ENCODE measurements at places on chromosomes 5 and 9.

DNA sequence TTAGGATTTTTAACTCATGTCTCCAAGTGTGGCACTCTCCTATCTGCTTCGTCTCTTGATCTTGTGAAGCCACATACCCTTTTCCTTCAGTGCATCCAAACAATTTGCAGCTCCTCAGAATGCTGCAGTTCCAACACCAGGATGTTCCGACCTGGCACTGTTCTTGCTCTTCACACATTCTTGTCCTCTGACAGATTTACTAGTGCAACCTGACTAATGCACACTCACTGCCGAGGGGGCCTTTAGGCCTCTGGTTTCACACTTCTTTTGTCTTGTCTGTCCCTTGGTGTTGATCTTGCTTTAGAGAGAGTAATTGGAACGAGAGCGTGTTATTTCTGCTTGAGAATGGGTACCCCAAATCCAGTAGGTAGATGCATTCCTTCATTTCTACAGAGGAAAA lies 15.0 kb downstream of the ARHGAP26 start:
- DNase-seq: no peak

DNA sequence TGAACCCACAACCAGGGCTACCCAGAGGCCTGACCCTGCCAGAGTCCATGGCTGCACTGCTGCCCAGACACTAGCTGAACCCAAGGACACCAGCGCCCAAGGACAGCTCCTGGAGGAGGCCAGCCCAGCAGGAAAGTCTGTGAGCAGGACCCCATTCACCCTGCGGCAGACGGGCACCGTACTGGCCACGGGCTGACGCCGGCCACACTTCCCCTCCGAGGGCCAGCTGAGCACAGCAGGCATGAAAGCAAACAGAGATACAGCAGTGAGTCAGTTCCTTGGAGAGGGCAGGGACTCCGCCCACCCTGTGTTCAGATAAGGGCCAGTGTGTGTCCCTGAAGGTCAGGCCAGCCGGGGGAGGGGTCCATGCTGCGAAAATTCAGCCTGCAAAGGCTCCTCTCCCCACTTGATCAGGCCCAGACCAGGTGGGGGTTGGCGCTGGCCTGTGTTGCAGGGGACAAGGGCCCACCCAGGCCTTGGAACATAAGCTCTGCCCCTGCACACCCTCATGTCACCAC lies 3.2 kb downstream of the RNF208 start:
- DNase-seq: peak; percentile 23

DNA sequence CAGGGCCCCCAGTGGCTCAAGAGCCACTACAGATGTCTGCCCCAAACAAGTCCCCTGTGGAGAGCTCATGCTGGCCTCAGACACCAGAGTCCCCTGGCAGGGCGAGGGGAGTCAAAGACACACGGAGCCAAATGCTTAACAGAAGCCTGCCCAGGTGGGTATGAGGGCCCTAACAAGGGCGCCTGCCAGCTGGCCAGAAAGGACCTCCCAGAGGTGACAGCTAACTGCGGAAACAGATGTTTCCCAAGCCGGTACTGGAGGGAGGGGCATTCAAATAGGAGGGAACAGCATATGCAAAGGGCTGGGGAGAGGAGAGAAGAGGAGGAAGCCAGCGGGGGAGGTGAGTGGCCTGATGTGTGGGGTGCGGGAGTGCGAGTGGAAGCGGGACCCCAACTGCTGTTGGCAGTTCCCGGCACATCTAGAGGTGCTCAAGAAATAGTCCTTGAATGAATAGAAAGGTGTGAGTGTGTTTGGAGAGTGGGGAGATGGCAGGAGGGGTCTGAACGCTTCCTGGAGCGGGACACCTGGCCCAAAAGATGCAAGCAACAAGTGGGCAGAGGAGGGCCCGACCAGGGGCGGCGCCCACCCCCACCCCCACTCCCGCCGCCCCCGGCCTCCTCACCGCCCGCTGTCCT lies 824 bp downstream of the MXD3 start:
- no peak for DNase-seq

DNA sequence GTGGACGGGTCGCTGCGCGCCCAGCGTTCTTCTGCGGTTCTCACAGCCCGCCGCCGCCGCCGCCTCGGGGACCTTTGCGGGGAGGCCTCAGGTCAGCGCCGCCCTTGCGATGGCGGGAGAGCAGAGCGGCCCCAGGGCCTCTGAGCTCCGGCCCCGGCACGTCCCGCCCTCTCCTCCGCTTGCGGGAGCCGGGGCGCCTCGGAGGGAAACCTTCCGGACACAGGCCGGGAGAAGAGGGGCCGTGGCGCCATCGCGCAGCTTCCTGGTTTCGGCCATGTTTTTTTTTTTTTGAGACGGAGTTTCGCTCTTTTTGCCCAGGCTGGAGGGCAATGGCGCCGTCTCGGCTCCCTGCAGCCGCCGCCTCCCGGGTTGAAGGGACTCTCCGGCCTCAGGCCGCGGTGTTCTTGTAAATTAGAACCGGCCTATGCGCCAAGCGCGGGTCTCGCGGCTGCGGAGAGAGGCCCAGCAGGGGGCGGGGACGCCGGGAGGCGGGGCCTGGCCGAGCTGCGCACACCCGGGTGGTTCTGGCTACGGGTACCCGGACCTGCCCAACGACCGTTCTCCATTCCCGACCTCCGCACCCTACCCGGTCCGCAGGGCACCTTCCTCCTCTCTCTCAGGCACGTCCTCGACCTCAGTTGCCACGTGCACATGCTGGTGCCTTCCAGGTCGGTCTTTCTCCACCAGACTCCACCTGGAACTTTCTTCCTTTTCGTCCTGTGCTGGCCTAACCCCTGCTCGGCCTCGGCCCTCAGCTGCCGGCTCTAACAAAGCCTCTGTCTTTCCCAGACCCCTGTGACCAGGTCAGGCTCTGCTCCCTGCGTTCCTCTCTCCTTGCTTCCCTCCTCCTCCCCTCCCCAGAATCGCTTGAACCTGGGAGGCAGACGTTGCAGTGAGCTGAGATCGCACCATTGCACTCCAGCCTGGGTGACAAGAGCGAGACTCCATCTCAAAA lies 28.8 kb upstream of the MGAT1 start:
- DNase-seq: peak; percentile 84

GRCh38 chr5:65668696-65669095 lies 43.9 kb downstream of the SHLD3 start:
- DNase-seq: no peak

DNA sequence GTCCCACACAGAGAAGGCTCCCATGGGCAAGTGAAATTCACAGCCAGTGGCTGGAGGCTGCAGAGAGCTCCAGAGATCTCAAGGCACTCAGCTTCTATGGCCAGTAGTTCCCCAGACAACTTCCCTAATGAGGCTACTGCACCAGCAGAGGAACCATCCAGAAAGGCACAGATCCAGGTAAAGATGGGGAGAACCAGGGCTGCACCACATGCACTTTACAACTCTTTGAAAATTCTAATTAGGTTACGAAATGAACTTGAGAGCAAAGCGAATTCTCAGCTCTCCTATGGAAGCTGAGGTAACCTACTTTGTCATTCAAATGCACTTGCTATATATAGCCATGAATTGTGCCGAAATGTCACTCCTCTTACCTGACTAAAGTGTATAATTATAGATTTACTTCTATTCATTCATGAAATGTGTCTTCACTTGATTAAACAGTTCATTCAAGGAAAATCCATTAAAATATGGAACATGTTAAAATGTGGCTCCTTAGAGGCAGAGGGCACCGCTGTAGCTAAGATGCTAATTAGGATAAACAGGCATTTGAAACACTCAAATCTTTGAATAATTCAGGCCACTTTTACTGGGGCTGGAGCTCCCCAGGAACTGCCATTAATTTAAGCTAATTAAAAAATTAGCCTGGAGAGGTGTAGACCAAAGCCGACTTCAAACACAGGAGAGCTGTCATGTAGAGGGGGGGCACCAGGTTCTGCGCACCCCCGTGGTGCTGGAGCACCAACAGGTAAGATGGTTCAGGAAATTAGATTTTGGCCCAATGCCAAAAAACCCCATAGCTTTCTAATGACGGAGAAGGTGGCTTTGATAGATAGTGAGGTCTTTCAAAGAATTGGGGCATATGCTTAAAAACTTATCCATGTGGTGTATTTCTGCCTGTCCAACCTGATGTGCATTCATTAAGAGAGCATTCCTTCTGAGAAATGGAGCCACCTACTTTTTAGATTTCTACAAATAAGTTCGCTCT lies 204.1 kb downstream of the GABBR2 start:
- DNase-seq: no peak

- DNase-seq: no peak
These were observed 27.1 kb upstream of the NFIB start for GRCh38 chr9:14340994-14341393.

- peak; percentile 91 for DNase-seq
These were observed 12.5 kb downstream of the KCNT1 start for GRCh38 chr9:135714242-135715055.

DNA sequence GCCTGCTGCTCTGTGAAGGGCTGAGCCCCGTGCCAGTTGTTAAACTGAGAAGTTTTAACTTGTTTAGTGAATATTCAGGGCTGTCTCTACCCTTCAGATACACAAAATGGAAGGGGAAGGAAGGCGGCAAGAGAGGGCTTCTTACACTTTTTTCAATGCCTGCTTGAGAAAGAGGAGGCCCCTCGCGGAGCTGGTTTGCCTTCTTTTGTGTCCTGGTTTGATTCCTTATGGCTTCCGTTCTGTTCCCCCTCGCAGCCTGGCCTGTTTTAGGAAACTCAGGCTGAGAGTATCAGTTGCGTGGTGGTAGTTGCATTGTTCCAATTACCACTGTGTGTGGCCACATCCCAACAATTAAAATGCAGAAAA lies 1.0 kb downstream of the FAM53C start:
- peak; percentile 15 for DNase-seq

GRCh38 chr5:72177538-72177937 lies 70.3 kb downstream of the MAP1B start:
- no peak for DNase-seq

All from iPS-NIHi11 (cell line).